ENCODE measurements at places on chromosomes 11 and 22.

DNA sequence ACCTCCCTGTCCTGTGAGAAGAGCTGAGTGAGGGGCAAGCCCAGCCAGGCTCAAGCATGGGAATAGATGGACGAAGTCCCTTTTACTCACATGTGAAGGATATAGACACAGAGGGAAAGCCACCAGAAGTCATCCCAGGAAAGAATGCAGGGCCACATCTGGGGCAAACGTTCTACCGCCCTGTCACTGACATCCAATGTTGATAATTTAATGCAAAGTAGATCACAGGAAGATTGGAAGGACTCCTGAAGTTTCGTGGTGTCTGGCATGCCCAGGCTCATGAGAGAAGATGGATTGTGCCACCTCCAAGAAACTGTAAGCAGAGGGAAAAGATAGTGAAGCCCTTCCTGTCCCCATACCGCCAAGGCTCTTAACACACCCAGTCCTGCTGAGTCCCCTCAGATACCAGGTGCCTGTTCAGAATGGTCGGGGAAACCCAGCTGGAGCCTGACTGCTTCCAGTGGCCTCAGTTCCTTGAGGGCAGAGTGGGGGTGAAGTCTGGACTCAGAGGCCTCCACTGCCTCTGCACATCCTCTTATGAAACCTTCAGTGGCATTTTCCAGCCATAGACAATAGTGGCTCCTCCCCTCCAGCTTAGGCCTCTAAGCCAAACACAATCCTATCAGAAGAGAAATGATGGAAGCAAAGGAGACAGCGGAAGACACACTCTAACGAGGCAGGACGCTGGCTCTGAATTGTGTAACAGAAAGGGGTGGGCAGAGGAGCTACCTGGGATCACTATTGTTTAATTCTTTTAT lies 7.5 kb upstream of the STK33 start:
- no peak for DNase-seq

- no peak for DNase-seq
These were observed 28.6 kb upstream of the AMPD3 start for GRCh38 chr11:10426475-10426874.

- DNase-seq = no peak
These were observed 7.6 kb downstream of the PCNX3 start for GRCh38 chr11:65623177-65623576.

- no peak for DNase-seq
These were observed 363.6 kb downstream of the BRD1 start for GRCh38 chr22:49464037-49464436.

GRCh38 chr11:78032090-78032489 lies 9.0 kb upstream of the KCTD14 start:
- DNase-seq = no peak

- DNase-seq = no peak
These were observed 333.6 kb upstream of the NCAM1 start for GRCh38 chr11:112627588-112628045.

DNA sequence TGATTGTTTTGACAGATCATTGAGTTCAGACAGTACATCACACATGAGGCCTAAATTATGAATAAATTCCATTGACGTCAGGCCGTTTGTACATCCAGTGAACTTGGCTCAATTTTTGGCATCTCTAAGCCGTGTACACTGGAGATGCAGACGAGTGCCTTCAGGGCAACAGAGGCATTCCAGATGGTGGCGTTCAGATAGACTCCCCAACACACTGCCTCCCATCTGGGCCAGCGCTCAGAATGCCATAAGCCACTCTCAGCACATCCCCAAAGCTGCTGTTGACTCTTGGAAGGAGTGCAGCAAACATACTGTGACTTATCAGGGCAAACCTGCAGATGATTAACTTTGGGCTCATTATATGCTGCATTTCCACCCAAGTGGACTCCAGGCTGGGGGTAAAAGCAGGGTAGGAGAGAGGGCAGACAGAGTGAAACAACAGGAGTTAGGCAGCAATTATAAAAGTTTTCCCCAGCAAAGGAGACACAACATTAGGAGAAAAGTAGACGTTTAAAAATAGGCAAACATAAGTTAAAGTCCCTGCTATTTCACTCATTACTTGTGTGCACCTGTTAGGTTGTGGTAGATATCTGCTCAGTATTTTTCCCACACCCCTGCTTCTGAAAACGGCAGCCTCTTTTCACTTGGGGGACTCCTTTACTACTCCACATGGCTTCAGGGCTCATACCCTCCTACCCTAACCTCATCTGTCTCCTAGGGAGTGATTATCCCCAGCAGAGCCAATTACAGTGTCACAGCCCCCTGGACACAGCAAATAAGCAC lies 60.2 kb upstream of the PDE3B start:
- DNase-seq = peak; percentile 67

DNA sequence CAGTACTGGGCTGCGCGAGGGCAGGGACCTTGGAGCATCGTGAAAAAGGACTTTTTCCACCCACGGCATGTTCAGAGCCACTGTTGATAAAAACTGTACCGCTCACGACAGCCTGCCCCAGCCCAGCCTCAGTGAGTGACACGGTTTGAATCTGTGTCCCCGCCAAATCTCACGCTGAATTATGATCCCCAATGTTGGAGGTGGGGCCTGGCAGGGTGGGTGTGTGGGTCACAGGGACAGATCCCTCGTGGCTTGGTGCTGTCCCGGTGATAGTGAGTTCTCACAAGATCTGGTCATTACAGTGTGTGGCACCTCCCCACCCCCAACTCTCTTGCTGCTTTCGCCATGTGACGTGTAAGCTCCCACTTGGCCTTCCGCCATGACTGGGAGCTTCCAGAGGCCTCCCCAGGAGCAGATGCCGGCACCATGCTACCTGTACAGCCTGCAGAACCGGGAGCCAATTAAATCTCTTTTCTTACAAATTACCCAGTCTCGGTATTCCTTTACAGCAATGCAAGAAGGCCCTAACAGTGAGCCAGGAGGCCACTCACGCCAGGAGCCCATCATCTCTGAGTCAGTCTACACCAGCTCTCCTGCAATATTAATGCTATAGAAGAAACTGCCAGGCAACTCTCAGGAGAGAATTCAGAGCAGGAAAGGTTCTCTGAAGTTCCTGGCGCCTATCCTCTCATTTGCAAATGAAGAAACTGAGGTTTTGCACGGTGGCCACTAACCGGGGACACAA lies 1.3 kb downstream of the TOLLIP start:
- no peak for DNase-seq

DNA sequence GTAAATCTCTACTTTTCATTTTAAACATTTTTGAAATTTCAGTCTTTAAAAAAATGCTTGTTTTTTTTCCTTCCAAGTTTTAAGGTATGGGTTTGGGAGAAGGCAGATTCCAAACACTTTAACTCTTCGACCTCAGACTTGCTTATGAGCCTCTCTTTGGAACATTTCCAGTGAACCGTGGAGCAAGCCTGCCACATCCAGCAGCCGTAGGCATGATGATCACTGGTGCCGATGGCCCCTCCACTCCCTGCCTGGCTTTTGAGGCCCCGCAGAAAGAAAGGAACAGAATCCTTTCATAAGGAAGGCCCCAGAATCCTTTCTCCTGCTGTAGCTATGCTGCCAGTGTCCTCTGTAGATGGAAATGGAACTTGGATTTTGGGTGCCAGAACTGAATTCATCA lies 50.7 kb downstream of the BMAL1 start:
- no peak for DNase-seq

DNA sequence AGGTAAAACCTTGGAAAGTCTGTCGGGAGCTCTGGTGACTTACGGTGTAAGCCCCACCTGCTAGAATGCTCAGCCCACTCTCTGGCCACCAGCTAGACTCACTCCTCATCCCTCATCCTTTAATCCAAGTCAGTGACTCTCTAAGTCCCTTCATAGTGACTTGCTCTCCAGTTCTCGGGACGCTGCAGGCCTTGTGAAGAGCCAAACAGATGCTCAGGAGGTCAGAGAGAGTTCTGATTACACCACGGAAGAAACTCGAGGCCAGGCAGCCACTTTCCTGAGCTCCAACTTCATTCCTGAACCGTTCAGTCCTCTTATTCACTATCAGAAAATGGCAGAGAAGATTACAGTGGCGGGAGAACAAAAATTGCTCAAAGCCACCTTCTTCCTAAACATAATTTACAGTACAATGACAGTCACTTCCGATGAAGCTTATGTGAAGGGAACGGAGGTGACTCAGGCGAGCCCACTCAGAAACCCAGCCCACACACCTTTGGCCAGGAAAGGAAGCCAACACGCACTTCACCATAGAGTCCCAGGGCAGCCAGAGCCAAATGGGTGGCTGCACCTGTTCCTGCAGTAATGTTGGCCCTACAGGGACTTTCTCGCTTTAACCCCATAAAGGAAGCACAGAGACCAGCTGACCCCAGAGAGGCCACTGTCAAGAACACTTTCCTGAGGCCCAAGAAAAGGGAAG lies 100.4 kb downstream of the GALNT18 start:
- DNase-seq = no peak

DNA sequence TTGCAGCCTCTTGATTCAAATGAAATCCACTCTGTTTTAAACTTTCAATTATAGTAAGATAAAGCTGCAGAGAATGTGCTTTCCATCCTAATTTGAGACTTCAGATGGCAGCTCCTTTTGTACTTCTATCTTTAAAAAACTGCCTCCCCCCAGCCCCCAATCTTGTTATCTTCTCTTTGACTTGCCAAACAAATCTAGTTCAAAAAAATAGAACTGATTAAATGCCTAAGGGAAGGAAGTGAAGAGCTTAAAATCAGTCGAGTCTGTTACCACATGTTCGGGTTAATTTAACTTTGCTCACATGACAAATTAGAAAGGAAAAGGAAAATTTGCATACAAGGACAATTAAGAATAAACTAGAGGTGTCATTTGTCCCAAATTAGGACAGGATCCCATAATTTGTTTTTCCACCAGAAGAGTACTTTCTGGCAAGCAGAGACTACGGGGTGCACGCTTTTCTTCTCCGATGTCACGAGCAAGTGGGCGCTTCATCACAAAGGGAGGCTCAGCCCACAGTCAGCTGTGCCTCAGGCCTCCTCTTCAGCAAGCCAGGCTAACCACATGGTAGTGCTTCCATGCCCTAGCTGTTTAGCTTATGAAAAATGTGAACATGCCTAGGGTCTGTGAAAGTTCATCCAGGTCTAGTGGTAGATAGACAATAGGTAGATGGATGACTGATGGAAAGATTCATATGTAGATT lies 69.0 kb upstream of the LDLRAD3 start:
- DNase-seq = no peak

DNA sequence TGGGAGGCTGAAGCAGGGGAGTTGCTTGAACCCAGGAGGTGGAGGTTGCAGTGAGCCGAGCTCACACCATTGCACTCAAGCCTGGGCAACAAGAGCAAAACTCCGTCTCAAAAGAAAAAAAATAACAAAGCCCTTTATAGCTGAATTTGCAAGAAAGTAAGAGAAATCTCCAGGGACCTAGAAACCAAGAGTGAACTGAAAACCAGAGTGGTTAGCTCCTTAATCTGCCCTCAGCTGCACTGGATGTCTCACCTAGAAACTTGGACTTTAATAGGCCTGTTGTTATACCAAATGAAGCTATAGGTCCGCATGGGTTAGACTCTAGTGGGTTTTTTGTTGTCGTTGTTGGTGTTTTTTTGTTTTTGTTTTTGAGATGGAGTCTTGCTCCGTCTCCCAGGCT lies 4.1 kb downstream of the NEU3 start:
- no peak for DNase-seq

DNA sequence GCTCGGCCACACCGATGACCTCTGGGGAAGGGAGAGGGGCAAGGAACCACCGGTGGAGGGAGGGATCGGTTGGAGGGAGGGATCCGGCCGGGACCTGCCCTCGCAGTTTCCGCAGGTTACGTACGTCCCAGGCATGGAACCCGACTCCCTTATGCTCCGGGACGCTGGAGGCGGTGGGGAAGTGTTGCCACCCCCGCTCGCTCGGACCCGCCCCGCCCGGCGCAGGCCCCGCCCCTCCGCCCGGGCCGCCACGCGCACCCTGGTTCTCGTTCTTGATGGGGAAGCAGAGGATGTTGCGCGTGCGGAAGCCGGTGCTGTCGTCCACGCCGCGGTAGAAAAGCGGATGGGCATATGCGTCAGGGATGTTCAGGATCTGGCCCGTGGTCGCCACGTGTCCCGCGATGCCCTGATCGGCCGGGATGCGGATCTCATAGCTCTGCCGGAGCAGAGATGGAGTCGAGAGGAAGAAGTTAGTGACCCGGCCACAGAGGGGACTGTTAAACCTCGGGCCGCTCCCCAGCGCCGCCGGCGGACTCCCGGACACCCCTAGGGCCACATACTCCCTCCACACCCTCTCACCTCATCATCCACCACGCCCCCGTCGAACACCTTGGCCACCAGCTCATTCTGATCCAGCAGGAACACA lies 89.8 kb downstream of the PDE2A start:
- DNase-seq = peak; percentile 90

DNA sequence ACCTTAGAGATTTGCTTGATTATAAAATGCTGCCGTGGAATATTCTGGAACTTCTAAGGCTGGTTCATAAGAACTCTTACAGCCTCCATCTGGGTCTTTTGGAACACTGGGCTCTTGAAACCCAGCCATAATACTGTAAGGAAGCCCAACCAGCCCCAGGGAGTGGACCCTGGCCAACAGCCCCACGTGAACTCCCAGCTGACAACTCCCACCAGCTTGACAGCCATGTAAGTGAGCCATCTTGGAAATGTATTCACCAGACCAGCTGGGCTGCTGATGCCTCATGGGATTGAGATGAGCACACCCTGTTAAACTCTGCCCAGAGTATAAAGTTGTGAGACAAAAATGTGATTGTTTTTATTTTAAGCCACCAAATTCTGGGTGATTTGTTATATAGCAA lies 378.7 kb upstream of the RAG2 start:
- DNase-seq = peak; percentile 71

GRCh38 chr22:39496131-39496838 lies 5.8 kb upstream of the MIEF1 start:
- peak; percentile 82 for DNase-seq

DNA sequence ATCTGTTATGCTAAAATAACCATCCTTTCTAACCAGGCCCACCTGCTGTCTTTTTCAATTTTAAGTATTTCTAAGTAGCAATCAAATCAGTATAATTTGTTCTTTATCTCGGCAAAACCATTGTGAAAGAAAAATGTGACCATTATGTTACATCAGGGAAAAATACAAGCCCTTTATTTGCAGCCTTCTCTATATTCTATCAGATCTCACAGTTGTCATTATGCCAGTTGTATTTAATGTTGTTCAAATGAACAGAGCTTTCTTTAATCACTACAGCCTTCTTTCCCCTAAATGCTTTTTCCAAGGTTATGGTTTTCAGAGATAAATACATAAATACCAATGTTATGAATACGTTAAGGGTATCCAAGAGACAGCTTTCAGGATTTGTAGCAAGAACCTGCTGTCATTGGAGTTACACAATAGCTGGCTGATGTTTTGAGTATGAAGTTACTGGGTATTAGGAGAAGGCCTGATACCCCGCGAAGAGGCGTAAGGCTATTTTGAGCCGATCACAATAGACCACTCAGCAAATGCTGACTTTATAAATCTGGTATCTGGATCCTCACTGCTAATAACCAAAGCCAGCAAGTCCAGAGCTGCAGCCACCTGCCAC lies 406.3 kb downstream of the CADM1 start:
- no peak for DNase-seq

DNA sequence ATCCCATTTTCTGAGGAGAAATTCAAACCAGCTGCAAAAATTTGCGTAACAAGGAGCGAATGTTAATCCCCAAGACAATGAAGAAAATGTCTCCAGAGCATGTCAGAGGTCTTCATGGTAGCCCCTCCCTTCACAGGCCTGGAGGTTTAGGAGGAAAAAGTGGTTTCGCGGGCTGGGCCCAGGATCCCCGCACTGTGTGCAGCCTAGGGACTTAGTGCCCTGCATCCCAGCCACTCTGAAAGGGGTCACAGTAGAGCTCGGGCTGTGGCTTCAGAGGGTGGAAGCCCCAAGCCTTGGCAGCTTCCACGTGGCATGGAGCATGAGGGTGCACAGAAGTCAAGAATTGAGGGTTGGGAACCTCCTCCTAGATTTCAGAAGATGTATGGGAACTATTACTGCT lies 87.4 kb downstream of the BRD1 start:
- no peak for DNase-seq

- no peak for DNase-seq
These were observed at the start of gene C22orf42 for GRCh38 chr22:32158712-32159533. C22orf42 (minus strand) TSS chr22:32159303; CDS start chr22:32159215, 88 bp downstream.

Measured in Right ventricle myocardium inferior (tissue), 1 donor.